Bronchial epithelial cell (primary cell): ENCODE measurements at places on chromosomes 16 and 17. TPM values are rescaled to one million over a fixed set of nuclear protein-coding genes. Genes with fewer than 3 reads are reported as not detected.

Gene KIF19
- not detected in 2 replicates for total RNA-seq

- DNase-seq = no peak
Measured at GRCh38 chr17:45836047-45837044, 8.3 kb upstream of the SPPL2C start.

GRCh38 chr17:37089956-37090355 lies 141.2 kb downstream of the AATF start:
- no peak for DNase-seq

DNA sequence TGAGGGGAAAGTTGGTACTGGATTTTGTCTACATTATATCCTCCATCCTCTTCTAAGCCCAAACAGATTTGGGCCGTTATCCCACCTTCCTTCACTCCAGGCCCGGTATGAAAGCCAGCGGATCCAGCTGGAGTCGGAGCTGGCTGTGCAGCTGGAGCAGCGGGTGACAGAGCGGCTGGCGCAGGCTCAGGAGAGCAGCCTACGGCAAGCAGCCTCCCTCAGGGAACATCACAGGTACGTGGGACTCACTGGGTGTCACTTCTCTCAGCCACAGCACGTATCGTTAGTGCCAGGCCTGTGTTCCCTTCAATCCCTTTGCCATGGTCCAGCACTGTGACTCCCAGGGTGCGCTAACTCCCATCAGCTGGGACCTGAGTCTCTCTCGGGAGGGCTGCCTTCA lies 11.3 kb downstream of the CNTROB start:
- DNase-seq = no peak

- DNase-seq = no peak
Measured at GRCh38 chr16:4319454-4320421, 3.9 kb downstream of the GLIS2 start.

- no peak for DNase-seq
Measured at GRCh38 chr17:27466376-27466742, 10.1 kb downstream of the KSR1 start.

GRCh38 chr17:42111265-42111636 lies 1.3 kb downstream of the DHX58 start:
- no peak for DNase-seq
